ENCODE measurements at places on chromosomes 12 and 14.

DNA sequence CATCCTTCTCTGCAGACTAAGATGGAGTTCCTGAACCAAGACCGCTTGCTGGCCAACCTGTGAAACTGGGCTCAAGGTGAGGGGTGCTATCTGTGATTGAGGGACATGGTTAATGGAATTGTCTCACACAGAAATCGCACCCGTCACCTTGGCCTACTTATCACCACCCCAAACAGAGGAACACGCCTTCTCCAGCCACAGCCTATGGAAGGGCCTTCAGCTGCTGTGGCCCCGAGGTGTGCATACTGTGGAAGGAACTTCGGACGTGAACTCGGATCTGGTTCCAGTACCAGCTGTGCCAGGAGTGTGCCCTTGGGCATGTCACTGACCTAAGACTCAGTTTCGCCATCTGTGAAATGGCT is 44.4 kb downstream of the EVL start:
- DNase-seq = no peak

- DNase-seq = no peak
Measured at GRCh38 chr12:63093084-63093483, 57.9 kb downstream of the AVPR1A start.

GRCh38 chr14:100438678-100439592 is 115.8 kb downstream of the SLC25A47 start:
- DNase-seq = peak; percentile 95

DNA sequence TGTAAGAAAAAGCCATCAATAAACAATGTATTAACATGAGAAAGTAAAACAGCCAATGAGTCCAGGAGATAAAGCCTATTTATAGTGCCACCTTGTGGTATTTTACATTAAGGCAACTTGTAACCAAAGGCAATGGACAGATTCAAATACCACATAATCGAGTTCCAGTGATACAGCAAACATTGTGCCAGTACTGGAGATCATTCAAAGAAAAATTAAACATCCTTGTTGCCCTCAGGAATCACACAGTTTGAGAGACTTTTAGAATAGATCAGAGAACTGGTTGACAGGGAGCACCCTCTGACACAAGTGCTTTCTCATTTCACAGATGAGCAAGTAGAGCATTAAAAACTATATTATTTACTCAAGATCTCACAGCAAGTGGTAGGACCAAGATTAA is 98.1 kb downstream of the DDHD1 start:
- DNase-seq = peak; percentile 45

DNA sequence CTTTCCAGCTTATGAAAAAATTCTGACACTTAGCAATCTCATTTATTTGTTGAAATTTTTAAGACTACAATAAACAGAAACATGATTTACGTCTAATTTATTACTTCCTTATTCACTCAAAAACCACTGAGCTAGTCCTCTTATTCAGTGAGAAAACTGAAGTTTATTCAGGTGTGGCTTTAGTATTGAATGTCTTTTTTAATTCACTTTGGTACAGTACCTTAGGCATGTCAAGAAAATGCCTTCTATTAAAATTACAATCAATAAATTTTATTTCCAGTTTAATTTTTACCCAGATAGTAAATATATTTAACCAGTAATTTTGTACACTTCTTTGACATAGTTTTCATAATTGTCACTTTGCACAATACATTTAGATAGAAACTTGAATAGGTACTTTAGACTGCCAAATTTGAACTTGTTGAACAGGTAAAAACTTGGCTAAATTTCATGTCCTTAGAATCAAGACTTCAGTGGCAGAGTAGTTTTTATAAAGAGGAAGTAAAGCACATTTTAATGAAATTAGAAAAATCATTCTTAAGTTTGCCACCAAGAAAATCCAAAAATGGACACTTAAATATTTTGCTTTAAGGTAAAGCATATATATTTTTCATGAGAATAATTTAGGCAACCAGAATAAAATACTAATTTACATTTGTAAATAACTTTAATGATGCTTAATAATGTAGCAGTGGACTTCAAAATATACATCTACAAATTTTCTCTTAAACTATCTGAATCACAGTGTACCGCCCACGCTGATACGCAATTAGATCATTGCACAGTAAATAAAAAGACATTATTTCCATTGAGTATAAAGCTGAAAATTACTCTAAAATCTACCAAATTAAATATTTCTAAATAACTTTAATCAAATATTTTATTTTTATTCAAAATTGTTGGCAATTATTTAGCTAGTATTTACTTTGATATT is 159.1 kb downstream of the RASSF9 start:
- no peak for DNase-seq

DNA sequence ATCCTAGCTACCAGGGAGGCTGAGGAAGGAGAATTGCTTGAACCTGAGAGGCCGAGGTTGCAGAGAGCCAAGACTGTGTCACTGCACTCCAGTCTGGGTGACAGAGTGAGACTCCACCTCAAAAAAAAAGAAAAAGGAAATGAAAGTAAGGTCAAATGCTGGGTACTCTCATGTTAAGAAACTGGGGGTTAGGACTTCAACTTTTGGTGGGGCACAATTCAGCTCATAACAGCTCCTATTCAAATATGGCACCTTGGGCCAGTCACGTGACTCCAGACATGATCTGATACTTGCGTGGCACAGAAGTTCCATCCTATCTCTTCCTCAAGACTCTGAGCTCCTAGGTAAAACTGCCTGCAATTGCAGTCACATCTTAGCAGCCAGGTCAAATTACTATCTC is 142.7 kb downstream of the EGLN3 start:
- DNase-seq = no peak

- peak; percentile 89 for DNase-seq
Measured at GRCh38 chr12:50924439-50925341, 27.7 kb upstream of the HIGD1C start.

- no peak for DNase-seq
Measured at GRCh38 chr12:97375310-97375709, 87.3 kb upstream of the RMST start.

DNA sequence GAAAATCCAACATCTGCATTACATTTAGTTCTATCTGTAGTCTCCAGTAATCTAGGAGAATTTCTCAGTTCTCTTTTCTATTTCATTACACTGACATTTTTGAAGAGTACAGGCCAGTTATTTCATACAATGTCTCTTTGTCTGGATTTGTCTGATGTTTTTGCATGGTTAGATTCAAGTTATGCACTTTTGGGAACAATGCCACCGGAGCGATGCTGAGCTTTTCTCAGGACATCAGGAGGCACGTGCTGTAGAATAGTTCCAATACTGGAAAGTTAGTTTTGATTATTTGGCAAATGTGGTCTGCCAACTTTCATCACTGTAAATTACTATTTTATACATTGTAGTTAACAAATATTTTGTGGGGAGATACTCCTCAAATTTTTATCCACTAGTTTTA is 43.1 kb downstream of the ALDH1L2 start:
- DNase-seq = no peak

DNA sequence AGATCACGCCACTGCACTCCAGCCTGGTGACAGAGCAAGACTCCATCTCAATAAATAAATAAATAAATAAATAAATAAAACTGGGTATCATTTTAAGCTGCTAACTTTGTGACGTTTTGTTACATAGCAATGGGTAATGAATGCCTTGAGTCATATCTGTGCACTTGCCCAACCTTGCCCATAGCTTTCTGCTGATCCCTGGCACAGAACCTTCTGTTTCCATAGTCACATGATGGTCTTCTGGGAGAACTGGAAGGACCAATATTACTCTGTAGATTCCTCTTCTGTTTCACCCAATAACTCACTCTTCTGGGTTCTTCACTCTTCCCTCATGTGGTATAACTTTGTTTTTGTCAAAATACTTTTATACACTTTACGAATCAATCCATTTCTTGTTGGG is 140.8 kb downstream of the SCARB1 start:
- no peak for DNase-seq

- DNase-seq = no peak
Measured at GRCh38 chr14:72606879-72607278, 287.0 kb downstream of the DPF3 start.

DNA sequence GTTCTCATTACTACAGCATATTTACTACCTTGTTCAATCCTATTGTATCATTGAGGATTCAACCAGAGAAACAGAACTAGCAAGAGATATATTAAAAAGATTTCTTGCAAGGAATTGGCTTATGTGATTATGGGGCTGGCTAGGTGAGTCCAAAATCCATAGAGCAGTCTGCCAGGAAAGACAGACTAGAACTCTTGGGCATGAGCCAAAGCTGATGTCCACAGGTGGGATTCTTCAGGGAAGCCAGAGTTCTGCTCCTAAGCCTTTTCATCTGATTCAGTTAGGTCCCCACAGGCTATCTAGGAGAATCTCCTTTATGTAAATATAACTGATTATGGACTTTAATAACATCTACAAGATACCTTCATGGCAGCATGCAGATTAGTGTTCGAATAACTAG is 26.0 kb downstream of the PELI2 start:
- DNase-seq = no peak

GRCh38 chr12:49809381-49809905 is 18.8 kb downstream of the NCKAP5L start:
- no peak for DNase-seq
